Epithelial cell of esophagus (primary cell): ENCODE measurements at places on chromosomes 4 and X.

DNA sequence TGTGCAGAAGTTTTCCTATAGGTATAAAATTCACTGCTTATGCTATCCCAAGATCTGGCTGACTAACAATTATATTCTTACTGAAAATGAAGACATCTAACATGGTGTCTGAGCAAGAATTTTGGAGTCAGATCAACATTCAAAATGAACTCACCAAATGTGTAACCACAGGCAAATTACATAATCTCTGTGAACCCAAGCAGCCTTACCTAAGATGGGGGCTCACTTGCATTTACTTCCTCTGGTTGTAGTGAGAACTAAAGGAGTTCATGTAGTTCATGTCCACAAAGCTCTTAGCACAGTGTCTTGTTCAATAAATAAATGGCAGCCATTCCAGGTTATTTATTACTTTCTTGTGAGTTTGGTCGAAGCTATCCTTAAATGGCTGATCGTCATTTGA is 163.9 kb upstream of the LCORL start:
- no peak for DNase-seq

GRCh38 chr4:129429581-129430320 is 333.8 kb downstream of the C4orf33 start:
- peak; percentile 32 for DNase-seq

DNA sequence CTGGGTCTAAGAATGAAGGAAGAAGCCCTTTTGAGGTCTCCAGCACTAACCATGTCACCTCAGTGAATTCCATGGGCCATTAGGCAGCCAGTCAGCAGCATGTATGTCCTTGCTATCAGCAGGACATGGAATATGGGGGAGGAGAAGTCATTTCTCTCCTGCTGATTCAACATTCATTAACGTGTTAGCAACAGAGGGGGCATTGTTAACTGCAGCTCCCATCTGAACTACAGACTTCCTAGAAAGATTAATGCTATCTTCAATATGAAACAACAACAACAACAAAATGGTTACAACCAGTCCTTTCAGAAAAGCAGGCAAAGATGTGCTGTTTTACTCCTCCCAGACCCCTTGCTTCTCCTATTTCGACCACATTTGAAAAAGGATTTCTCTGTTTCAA is 120.4 kb upstream of the SLC34A2 start:
- no peak for DNase-seq

GRCh38 chr4:3660928-3661515 is 105.2 kb upstream of the ADRA2C start:
- no peak for DNase-seq

- no peak for DNase-seq
These were observed 68.7 kb downstream of the WFS1 start for GRCh38 chr4:6338175-6338950.

DNA sequence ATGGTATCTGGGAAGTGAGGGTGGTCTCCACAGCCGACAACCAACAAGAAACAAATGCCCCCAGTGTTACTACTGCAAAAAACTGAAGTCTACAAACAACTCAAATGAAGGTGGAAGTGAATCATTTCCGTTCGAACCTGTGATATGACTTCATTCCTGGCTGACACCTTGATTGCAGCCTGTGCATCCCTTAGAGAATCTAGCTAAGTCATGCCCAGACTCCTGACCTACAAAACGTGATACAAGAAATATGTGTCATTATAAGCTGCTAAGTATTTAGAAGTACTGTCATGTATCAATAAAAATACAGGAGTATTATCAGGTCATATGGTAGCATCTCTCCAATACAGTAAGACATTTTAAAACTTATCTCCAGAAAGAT is 959.7 kb upstream of the LCORL start:
- peak; percentile 79 for DNase-seq

- no peak for DNase-seq
These were observed 36.6 kb downstream of the CCNG2 start for GRCh38 chr4:77193511-77194102.

DNA sequence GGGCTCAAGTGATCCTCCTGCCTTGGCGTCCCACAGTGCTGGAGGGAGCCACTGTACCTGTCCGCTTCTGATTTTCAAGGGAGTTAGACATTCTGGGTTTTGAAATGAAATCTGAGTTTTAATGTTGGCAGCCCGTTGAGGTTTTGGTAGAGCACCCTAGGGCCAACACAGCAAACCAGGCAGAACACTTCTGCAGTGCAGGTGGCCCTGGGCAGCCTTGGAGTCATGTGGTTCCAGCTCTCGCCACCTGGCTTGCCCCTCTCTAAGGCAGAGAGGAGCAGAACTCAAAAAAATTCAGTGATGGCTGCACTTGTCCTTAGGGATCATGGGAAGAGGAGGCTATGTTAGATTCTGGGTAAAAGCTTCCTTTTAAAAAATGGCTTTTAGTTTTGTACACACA is 74.9 kb downstream of the CLDN34 start:
- no peak for DNase-seq

GRCh38 chr4:61958591-61958990 is 758.5 kb downstream of the ADGRL3 start:
- DNase-seq, result no peak

GRCh38 chr4:123291329-123291728 is 105.3 kb upstream of the SPRY1 start:
- DNase-seq, result no peak

- DNase-seq, result no peak
These were observed 33.6 kb upstream of the BMPR1B start for GRCh38 chr4:94724016-94724790.

GRCh38 chrX:107451731-107452130 is 2.3 kb downstream of the FRMPD3 start:
- no peak for DNase-seq

- no peak for DNase-seq
These were observed 134.5 kb upstream of the SPRY1 start for GRCh38 chr4:123262080-123262479.

DNA sequence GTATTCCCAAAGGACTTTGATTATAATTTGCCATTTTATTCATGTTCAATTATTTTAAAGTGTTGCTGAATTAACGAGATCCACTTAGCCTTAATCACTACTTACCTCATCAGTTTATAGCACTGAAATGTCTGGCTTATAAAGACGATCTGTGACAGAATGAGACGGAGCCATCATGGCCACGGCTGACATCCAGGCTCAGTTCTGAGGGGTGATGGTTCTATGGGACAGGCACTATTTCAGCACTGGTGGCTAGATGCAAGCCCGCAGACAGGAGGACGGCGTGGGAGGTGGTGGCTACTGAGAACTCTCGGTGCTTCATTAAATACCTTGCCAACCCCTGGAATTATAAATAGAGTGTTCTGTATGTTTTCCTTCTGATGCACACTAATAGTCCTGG is 1084.2 kb upstream of the TENM3 start:
- DNase-seq, result no peak

- no peak for DNase-seq
These were observed 181.4 kb downstream of the RPA4 start for GRCh38 chrX:97065066-97065465.

GRCh38 chr4:169627307-169627706 is 6.9 kb downstream of the CLCN3 start:
- DNase-seq, result no peak

GRCh38 chr4:150135134-150135772 is 57.0 kb downstream of the DCLK2 start:
- no peak for DNase-seq

GRCh38 chr4:99275885-99276284 is 14.9 kb downstream of the ADH1A start:
- DNase-seq, result no peak

DNA sequence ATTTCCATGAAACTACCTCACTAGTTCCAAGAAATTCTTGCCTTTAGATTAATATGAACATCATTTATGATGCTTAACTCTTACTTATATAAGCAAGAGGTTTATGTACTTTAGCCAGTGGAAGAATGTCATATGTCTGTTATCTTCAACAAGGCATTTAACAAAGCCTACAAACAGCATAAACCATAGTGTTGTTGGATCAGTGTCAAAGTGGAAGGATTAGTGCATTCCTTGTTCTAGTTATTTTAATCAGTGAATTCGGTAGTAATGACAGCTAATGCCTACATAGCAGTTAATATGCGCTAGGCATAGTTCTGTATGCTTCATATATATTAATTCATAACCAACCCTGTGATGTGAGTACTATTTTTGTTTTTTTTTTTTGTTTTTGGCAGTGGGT is 3.1 kb downstream of the PI4K2B start:
- no peak for DNase-seq

GRCh38 chr4:184193556-184194525 is 23.8 kb downstream of the ENPP6 start:
- no peak for DNase-seq

- DNase-seq, result no peak
These were observed 72.6 kb upstream of the NKX1-1 start for GRCh38 chr4:1478766-1479355.

- DNase-seq, result peak; percentile 19
These were observed 7.3 kb upstream of the BRWD3 start for GRCh38 chrX:80817002-80817401.

DNA sequence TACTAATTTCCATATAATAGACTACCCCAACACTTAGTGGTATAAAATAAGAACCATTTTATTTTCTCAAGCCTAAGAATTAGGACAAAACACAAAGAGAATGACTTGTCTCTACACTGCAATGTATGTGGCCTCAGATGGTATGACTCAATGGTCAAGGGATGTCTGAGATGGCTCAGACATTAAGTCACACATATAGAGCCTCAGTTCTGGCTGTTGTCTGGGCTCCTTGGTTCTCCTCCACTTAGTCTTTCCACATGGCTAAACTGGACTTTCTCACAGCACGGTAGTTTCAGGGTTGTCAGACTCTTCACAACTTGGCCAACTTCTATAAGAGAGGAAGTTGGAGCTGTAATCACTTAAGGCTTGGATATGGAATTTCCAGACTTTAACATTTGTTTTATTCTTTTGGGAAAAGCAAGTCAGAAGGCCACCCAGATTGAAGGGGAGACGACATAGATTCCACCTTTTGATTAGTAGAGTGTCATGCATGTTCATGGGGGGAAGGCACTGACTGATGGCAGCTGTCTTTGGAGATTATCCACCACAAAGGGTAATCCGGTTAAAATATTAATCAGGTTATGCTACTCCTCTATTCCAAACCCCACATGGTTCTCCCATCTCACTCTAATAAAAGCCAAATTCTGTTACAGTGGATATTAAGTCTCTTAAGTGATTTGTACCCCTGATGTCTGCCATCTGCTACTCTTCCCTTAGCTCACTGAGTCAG is 9.4 kb downstream of the IL15 start:
- peak; percentile 78 for DNase-seq

DNA sequence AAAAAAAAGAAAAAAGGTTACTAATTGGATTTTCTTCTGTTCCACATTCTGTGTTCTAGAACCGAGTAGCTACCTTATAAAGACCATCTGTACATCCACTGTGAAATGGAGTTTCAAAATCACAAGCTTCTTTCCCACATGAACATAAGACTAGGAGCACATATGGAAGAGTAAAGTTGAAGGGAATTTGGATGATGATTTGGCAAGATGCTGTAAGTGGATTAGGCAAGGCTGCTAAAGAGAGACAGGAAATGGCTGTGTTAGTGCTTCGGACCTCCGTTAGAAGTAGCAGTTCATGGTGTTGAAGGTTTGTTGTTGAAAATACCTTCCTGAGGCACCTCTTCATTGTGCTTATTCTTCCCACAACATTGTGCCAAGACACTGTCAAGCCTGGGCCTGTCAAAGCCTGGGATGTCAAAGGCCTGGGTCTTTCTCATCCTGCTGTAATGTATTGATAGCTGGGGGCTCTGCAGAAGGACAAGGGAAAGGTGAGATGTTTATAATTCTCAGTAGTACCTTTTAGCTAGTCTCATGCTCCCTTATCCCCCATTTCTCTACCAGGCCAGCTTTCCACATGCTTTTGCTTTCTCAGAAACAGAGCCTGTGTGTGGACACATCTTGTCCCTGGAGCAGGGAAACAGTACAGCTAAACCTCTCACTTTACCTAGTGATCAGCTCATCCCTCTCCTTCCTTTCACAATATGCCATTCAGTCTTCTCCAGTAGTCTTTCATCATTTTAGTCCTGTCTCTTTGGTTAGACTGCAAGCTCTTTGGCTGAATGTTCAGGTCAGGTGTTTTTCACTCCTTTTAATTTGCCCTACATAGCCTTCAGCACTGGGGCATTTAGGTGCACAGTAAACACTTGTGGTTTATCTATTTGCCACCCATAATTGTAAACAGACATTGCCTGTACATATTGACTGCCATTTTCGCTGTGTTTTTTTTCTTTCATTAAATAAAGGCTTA is 37.9 kb upstream of the CYP2U1 start:
- peak; percentile 68 for DNase-seq

DNA sequence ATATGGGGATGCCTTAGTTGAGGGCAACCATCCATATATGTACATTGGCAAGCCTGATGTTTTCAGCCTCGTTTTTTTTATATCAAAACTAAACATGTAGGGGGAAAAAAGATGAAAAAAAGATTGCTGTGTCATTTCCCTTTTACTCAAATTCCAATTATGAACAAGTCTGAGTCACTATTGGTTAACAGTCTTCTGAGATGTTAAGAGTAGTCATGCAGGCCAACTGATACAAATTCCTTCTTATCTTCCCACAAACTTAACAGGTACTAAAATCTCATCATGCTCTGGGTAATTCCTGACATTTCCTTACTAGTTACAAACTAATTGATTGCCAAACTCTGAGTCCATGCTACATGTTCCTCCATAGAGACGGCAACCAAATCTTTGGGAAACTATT is 222.1 kb downstream of the FRMPD4 start:
- DNase-seq, result peak; percentile 69

GRCh38 chrX:16845686-16846085 is 24.5 kb downstream of the RBBP7 start:
- no peak for DNase-seq

DNA sequence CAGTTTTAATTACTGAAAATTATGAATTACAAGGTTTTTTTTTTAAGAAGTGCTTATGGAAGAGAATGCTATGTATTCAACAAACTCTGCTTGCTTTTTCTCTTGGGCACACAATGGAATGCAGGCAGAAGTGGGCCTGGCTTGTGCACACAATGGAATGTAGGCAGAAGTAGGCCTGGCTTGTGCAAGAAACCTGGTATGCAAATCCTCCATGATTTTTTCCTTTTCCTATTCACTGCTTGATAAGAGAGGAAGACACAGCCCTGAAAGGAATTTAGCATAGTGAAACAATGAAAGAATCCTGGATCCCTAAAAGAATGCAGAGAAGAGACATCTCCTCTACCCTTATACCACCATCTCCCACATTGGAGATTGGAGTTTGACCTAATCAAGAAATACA is 138.4 kb downstream of the COL25A1 start:
- peak; percentile 5 for DNase-seq

- peak; percentile 52 for DNase-seq
These were observed 15.1 kb upstream of the INTS6L start for GRCh38 chrX:135505351-135505750.

DNA sequence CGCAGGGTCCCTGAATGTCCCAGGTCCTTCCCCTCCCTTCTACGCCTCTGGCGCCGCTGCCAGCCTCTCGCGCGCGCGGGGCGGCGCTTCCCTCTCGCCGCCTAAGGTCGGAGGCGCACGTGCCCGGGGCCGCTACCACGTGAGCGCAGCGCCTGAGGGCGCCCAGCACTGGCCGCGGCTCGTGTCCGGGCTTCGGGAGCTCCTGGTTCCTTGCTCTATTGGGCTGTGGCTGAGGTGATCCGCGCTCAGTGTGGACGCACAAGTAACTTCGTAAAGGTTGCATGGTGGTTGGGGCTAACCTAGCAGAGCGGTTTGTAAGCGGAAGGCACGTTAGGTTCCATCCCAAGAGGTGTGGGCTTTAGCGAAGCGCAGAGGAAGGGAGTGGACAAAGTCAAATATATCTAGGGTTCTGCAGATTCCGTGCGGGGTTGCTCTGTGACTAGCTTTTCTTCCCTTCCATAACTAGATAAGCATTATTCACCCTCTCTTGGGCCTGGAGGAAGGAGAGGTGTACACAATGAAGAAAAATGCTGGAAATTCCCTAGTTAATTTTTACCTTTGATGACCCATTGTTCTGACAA is 1.8 kb downstream of the TLL1 start:
- peak; percentile 41 for DNase-seq
